ENCODE measurements at places on chromosomes 4 and X.

DNA sequence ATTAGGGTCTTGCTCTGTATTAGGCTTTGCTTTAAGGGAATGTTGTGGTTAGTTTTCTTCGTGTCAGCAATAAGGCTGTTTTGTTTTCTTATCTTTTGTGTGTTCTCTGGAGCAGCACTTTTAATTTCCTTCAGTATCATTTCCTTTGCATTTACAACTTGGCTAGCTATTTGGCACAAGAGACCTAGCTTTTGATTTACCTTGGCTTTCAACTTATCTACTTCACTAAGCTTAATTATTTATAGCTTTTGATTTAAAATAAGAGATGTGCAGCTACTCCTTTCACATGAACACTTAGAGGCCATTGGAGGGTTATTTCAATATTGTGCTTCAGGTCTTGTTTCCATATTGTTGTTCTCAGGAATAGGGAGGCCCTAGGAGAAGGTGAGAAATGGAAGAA is 68.2 kb downstream of the FAT4 start:
- DNase-seq, result no peak

DNA sequence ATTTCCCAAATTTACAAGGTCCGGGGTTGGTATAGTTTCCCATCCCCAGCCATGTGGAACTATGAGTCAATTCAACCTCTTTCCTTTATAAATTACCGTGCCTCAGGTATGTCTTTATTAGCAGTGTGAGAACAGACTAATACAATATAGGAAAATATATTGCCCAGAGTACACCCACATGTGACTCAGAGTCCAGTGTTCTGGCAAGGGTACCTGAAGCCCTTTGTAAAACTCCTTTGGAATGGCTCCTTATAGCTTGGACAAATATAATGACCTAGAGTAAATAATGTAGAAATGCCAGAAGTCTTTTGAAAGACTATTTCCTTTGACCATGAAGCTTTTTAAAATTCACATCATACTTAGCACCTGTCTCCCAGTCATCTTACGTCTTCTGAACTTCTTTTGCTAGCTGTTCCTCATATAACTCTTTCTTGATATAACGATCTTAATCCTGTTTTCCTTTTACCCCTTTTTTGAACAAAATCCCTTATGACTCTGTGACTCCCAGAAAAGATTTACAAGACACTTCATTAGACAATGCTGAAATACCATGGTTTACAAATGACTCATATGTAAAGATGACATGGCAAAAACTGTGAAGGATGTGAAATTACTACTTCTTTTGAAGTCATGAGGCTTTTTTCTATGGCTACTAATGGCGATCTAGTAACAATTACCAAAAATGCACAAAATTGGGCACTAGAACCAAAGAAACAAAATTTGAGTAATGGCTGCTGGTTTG is 408.9 kb downstream of the NAP1L3 start:
- no peak for DNase-seq

DNA sequence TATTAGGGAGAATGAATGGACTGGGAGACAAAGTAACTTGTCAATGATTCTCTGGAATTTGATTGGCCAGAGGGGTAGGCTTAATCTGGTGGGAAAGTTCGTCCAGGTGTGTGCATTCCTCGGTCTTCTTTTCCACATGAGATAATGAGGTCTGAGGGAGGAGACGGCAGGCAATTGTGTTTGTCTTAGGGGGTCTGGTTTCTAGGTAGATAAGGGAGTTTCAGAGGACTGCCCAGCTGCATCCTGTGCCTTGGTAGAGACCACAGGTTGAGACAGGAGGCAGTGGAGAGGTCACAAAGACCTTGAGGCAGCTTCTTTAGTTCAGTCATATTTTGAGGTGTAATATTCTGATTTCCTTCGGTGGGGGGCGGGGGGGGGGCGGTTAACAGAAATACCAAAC is 4.3 kb downstream of the MGST2 start:
- no peak for DNase-seq

GRCh38 chrX:9378980-9379696 is 85.7 kb upstream of the TBL1X start:
- DNase-seq, result no peak

DNA sequence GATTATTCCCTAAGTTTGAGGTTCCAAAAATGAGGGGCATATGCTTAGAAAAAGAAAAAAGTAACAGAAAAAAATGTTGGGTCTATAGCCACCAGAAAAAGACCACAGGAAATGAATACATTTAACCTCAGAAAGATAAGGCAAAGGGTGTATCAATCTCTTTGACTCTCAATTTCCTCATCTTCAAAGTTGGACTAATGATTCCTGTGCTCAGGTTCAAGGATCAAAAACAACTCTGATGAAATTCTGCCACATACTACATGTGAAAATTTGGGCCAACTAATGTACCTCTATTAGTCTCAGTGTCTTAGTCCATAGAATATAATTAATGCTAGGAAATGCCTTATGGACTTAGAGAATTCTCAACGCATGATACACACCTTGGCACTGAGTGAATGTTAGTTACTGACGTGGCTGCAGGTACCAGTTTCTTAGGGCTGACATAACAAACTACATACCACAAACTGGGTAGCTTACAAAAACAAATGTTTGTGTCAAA is 257.7 kb downstream of the ANKRD50 start:
- DNase-seq, result no peak

DNA sequence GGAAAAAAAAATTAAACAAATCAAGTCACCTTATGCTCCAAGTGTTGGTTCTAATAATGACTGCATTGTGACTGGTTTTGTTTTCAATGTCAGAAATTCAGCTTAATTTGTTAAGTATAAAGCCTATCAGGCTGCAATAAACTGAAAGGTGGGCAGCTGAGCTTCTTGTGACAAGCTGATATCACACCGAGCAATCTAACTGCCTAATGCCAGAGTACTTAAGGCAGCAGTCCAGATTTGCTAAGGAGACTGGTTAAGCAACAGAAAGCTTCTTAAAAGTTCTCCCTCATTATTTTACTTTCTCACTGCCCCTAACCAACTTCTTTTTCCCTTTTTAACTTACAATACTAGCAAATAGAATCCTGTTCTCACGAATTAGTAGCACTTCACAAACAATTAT is 201.0 kb downstream of the MAB21L2 start:
- no peak for DNase-seq

DNA sequence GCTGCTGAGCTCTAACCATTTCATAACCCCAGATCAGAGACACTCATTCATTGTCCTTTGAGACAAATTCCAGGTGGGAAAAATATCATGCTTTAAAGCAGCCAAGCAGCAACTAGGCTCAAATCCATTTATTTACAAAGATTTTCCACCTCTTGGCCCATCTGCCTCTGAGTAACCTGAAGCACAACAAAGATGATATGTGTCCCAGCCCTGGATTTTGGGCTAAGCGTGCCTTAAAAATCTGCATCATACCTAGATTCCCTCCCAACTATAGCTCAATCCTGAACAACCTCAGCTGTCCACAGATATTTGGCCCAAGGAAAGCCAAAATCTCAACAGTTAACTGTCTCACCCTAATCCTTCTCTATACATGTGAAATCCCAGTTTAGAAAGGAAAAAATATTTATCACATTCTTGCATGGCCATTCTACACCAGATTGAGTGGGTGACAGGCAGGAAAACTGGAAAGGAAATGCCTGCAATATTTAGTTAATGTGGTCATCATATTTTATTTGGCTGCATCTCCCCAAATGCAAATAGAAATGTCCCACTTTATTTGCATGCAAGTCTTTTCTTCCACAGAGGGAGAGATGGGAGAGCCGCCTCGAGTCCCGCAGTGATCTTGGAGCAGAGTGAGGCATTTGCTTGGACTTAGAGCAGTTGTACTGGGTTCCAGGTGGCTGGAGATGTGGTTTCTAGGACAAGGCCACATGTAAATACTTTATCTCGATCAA is 146.4 kb upstream of the EOLA2 start:
- no peak for DNase-seq

- DNase-seq, result no peak
Observed at GRCh38 chr4:33961761-33962160, 2282.6 kb downstream of the ARAP2 start.

- DNase-seq, result no peak
Observed at GRCh38 chr4:128347930-128348660, 60.5 kb upstream of the PGRMC2 start.

DNA sequence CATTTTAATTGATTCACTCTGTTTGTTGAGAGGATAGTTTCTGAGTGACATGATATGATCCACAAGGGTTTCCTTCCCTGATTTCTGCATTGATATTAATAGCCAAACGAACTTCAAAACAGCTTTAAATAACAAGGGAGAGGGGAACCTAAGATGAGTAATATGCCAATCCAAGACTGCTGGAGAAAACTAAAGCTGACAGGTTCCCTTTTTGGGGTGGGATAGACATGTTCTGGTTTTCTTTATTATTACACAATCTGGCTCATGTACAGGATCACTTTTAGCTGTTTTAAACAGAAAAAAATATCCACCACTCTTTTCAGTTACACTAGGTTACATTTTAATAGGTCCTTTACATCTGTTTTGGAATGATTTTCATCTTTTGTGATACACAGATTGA is 182.2 kb downstream of the AR start:
- DNase-seq, result no peak

GRCh38 chr4:8319731-8320385 is 50.3 kb downstream of the HTRA3 start:
- no peak for DNase-seq

DNA sequence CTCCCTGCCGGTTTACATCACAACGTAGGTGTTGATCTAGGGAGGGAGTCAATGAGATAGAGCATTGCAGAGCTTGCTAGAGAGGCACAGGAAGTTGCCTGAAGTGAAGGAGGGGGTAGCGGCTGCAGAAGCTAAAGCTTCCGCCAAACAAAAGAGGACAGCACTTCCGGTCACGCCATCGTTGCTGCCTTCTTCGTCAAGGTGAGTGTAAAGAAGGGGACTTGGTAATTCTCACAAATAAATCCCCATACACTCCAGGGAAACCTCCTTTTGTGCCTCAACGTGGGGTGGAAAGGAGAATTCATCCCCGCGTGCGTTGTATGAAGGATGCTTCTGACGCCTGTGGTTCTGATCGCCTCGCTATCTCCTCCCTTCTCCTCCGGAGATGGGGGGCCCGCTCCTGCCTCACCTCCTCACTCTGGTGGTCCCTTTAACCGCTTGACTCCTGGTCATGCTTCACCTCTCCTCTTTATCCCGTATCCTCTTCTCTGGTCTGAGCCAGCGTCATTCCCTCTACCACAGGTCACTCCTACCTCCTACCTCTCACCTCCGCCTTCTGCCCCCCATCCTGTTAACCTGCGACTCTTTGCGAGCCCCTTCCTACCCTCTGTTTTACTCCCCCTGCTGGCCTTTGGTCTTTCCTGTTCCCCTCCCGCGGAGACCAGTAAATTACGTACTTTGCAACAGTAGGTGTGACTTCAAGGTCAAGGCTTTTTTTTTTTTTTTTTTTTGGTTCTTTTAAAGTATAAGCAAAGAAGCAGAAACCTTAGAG is 59.9 kb downstream of the GSPT2 start:
- DNase-seq, result peak; percentile 19

- no peak for DNase-seq
Observed at GRCh38 chrX:40062525-40063155, 35.1 kb downstream of the BCOR start.

GRCh38 chr4:177235026-177235425 is 74.6 kb upstream of the NEIL3 start:
- no peak for DNase-seq

DNA sequence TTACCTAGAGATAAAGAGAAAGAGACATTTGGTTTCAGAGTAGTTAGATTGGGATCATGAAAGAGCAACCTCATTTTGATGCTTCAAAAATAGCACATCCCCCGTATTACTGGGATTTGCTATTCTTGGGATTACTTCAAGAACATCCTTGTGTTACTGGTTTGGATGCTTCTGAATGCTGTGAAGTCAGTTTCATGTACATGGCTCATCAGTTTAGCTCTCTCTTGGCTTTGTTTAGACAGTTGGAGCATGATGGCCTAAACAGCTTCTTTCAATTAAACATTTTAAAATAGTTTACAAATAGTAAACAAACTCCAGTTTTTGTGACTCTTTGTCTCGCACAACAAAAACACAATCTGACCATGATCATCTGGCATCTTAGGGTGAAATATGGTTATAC is 23.9 kb downstream of the HTT start:
- DNase-seq, result no peak

GRCh38 chr4:895596-895995 is 36.5 kb downstream of the GAK start:
- DNase-seq, result no peak

DNA sequence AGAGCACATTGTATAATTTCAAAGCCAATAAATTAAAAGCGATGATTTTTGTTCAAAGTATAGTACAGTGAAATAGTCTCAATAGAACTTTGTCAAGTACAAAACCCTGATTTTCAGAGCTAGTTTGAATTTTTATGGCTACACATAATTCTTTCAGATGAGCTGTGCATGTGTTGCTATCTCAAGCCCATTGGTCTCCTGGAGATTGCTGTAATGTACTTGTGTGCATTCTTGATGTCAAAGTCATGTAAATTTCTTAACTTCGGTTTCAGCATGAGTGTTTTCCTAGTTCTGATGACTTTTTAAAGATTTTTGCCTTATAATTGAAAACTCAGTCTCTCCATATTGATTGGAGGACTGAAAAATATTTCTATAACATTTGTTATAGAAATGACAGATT is 200.8 kb downstream of the CEP135 start:
- DNase-seq, result no peak

DNA sequence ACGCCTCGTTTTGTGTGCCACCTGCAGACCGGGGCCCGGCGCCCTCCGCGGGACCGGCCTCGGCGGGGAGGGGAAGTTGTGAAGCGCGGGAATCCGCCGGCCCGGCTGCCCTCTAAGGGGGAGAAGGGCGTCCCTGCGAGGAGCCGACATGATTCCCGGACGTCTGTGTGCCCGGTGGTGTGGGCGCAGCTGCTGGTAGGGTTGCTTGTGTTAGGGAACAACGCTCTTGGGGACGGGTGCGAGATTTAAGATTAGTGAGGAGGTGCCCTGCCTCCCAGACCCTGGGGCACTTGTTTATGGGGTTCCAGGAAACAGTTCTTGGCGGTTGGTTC is 627 bp downstream of the CDKN2AIP start:
- no peak for DNase-seq

DNA sequence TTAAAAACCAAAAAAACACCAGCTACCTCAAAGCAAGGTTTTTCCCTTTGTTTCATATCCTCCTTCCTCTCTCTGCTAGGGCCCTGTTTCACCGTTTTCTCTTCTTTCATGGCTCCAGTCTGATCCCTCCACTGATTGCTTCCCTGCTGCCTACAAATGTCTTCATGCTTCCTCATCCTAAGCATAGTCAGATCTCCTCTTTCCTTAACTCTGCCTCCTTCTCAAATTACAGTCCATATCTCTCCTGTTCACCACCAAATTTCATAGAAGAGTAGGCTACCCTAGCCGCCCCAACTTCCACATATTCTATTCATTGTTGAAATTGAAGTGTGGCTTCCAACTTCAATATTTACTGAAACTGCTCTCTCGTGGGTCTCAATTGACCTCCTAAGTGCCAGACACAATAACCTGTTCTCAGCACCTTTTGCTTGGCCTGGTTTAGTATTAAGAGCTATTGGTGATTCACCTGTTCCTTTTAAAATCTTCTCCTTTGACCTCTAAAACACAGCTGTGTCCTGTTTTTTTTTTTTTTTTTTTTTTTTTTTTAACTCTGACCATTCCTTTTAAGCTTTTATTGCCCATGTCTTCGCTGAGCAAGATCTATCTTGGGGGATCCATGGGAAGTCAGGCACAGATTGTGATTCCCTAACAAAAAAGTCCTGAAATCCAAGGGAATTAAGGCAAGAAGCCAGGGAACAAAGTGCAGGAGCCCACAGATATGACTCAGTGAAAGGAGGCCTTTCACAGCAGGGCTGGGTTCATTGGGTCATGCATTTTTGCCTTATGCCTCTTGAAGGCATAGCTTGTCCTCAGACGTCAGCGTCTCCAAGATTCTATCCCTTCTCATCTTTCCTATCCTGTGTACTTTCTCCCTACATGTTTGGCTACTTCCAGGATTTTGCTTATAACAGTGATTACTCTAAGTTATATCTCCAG is 85.4 kb downstream of the RPS3A start:
- no peak for DNase-seq
